Lower lobe of right lung (tissue), 2 donors: ENCODE measurements at places on chromosomes 12 and 14. TPM values are rescaled to one million over a fixed set of nuclear protein-coding genes. Genes with fewer than 3 reads are reported as not detected.

- no peaks in the 10 kb centered on the region for H3K36me3 ChIP-seq
- H3K4me3 ChIP-seq = no peak overlapping the region
- peaks cover 22% of the 10 kb centered on the region for H3K4me1 ChIP-seq
- peaks cover 12% of the 10 kb centered on the region for H3K27me3 ChIP-seq
- H3K27ac ChIP-seq = no peak overlapping the region
Measured at GRCh38 chr12:54221402-54221984, 32.7 kb upstream of the SMUG1 start.

GRCh38 chr12:5052348-5052747 is 8.7 kb downstream of the KCNA5 start:
- H3K4me3 ChIP-seq = no peak overlapping the region
- no peaks in the 10 kb centered on the region for H3K27me3 ChIP-seq
- H3K4me1 ChIP-seq = peaks cover 4% of the 10 kb centered on the region
- H3K27ac ChIP-seq = no peak overlapping the region

GRCh38 chr12:131030472-131031328 is 77.0 kb downstream of the ADGRD1 start:
- peaks cover 24% of the 10 kb centered on the region for H3K4me1 ChIP-seq
- H3K36me3 ChIP-seq = peaks cover 11% of the 10 kb centered on the region
- no peak overlapping the region for H3K4me3 ChIP-seq

DNA sequence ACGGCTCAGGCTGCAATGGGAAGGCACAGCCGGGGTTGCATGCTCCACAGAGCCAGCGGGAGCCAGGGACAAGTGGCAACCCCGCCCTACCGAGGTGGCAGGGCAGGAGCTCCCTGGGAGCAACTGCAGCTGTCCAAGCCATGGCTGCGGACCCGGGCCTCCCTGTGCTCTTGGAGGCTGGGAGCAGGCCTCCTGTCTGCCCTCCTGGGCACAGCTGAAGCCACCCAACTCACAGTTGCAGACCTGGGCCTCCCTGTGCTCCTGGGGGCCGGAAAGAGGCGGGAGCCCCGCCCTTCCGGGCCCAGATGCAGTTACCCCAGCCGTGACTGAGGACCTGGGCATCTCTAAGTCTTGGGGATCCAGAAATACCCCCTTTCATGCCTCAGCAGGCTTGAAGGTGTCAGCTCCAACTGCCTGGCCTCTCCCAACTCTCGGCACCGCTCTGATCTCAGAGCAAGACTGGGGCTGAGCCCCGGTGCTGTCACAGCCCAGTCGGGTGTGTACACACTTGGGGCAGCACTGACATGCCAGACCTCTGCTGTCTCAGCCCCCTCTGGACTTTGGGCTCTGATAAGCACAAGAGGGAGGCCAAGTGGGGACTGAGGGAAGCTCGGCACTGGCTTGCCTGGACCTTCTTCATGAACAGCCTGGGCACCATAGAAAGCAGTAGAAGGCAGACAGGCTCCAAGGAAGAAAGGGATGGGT is 7.5 kb upstream of the RASSF9 start:
- H3K4me3 ChIP-seq = no peak overlapping the region
- no peaks in the 10 kb centered on the region for H3K4me1 ChIP-seq
- no peak overlapping the region for H3K27ac ChIP-seq
- no peaks in the 10 kb centered on the region for H3K27me3 ChIP-seq

DNA sequence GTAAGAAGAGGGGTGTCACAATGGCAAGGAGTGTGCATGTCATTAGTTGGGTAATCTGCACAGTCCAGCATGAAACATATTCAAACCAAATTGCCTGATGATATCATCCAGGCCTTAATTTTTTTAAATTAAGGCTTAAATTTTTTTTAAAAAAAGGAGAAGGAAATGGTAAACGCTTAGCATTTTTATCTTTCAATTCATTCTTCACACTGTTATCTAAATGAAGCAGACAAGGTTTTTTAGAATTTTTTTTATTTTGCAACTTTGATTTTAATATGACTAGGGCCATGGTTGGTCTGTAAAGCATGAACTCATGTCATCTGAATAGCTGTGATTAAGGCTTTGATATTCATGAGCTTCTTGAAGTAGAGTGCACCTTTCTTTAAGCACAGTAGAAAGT is 362.5 kb downstream of the SYT1 start:
- H3K4me3 ChIP-seq = no peak overlapping the region
- H3K4me1 ChIP-seq = no peaks in the 10 kb centered on the region
- H3K36me3 ChIP-seq = no peaks in the 10 kb centered on the region
- no peaks in the 10 kb centered on the region for H3K27me3 ChIP-seq
- no peak overlapping the region for H3K27ac ChIP-seq

DNA sequence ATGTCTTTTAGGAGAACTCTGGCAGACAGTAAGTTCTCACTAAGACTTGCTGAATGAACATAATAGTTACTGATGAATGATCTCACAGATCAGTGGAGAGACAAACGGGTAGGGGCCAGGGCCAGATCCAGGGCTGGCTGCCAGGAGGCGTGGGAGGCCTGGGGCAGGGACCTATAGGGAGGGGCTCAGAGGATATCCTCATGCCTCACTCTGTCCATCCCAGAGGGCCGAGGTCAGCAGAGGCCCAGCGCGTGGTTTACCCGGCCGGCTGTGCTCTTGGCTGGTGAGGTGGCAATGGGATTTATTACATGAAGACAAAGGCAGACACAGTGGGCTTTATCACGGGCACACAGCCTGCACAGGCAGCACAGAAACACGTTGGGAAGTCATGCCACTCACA is 85.4 kb downstream of the CHGA start:
- H3K36me3 ChIP-seq = no peaks in the 10 kb centered on the region
- no peak for DNase-seq
- peaks cover 46% of the 10 kb centered on the region for H3K4me1 ChIP-seq
- H3K27me3 ChIP-seq = no peaks in the 10 kb centered on the region

GRCh38 chr12:27119797-27120196 is 37.4 kb upstream of the C12orf71 start:
- H3K4me3 ChIP-seq = no peak overlapping the region
- H3K27ac ChIP-seq = no peak overlapping the region
- no peak for DNase-seq
- no peaks in the 10 kb centered on the region for H3K27me3 ChIP-seq

DNA sequence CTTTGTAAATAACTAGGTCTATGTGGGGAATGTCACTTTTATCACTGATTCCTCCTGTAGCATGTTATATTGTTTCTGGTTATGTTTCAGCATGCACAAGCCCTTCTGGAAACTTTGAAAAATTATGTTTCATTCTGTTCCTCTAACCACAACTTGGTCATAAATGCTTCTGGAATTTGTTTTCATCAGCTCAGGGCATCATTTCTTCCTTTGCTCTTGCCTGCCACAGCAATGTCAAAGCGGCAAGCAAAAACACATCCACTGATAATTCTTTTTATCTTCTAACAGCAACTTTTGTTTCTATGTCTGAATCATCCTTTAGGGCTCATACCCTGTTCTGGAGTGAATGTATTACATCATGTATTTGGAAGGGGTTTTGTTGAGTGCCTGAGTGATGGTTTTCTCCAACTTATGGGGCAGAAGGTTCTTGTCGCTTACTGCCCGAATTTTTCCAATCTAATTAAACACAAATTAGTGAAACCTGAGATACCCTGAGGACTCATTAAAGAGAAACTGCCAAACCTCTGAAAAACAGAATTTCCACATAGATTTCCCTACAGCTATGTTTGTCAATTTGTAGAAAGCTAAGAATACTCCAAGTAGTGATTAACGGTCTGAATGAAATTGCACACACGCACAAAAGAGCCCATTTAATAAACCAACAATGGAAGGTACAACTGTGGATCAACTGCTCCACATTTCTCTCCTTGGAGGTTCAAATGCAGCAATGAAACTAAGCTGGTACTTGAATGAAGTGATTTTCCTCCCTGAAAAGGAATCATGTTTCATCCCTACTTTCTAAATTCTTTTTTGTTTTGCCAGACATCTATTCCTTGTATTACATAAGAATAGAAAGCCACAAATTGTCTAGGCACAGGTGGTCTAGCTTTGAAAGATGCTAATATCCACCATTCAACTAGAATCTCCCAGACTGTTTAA is 173.5 kb upstream of the KRR1 start:
- H3K27ac ChIP-seq = no peak overlapping the region
- H3K36me3 ChIP-seq = no peaks in the 10 kb centered on the region
- no peak for DNase-seq
- H3K4me1 ChIP-seq = no peaks in the 10 kb centered on the region
- no peak overlapping the region for H3K4me3 ChIP-seq

- no peaks in the 10 kb centered on the region for H3K36me3 ChIP-seq
- no peaks in the 10 kb centered on the region for H3K4me1 ChIP-seq
- no peak overlapping the region for H3K27ac ChIP-seq
- no peak for DNase-seq
Measured at GRCh38 chr14:69955855-69956845, 76.9 kb downstream of the SMOC1 start.

GRCh38 chr12:91397866-91398532 is 215.4 kb upstream of the DCN start:
- no peaks in the 10 kb centered on the region for H3K27me3 ChIP-seq
- no peak overlapping the region for H3K27ac ChIP-seq
- no peaks in the 10 kb centered on the region for H3K36me3 ChIP-seq
- H3K4me1 ChIP-seq = no peaks in the 10 kb centered on the region

DNA sequence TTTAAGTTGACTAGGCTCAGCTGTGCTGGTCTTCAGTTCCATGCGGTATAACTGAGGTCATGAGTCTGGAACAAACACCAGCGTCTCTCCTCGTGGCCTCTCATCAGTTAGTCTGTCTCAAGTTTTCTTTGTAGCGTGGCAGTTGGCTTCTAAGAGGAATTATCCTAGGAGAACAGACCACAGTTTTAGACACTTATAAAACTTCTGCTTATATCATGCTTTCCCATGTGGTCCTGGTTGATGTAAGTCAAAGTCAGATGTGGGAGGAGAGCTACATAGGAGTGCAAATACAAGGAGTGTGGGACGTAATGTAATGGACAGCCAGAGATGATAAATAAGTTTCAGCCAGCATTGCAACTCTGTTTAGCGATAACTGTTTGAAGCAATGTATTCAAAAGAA is 14.8 kb downstream of the PLEKHA5 start:
- H3K36me3 ChIP-seq = no peaks in the 10 kb centered on the region
- no peaks in the 10 kb centered on the region for H3K27me3 ChIP-seq
- no peaks in the 10 kb centered on the region for H3K4me1 ChIP-seq
- no peak overlapping the region for H3K4me3 ChIP-seq
- H3K27ac ChIP-seq = no peak overlapping the region
- no peak for DNase-seq

GRCh38 chr12:122228092-122228491 is 2.2 kb upstream of the DIABLO start:
- no peak overlapping the region for H3K4me3 ChIP-seq
- H3K36me3 ChIP-seq = peaks cover 58% of the 10 kb centered on the region
- H3K27me3 ChIP-seq = no peaks in the 10 kb centered on the region
- H3K4me1 ChIP-seq = peaks cover 22% of the 10 kb centered on the region

GRCh38 chr14:42980419-42980818 is 1373.7 kb downstream of the LRFN5 start:
- no peaks in the 10 kb centered on the region for H3K27me3 ChIP-seq
- no peak overlapping the region for H3K27ac ChIP-seq
- no peaks in the 10 kb centered on the region for H3K4me1 ChIP-seq

GRCh38 chr12:28874758-28875157 is 274.3 kb upstream of the FAR2 start:
- H3K27ac ChIP-seq = no peak overlapping the region
- H3K27me3 ChIP-seq = no peaks in the 10 kb centered on the region
- H3K4me1 ChIP-seq = peaks cover 5% of the 10 kb centered on the region
- no peaks in the 10 kb centered on the region for H3K36me3 ChIP-seq
- DNase-seq = no peak
- H3K4me3 ChIP-seq = no peak overlapping the region

GRCh38 chr12:59890896-59891579 is 295.2 kb downstream of the SLC16A7 start:
- H3K4me1 ChIP-seq = no peaks in the 10 kb centered on the region
- no peak overlapping the region for H3K27ac ChIP-seq
- no peaks in the 10 kb centered on the region for H3K27me3 ChIP-seq

- DNase-seq = peak; percentile 68
- H3K4me1 ChIP-seq = peaks cover 99% of the 10 kb centered on the region
- peak overlapping the region; percentile 9 for H3K4me3 ChIP-seq
- H3K27ac ChIP-seq = peak overlapping the region; percentile 88
Measured at GRCh38 chr12:120231316-120232011, 30.6 kb upstream of the RPLP0 start.

- DNase-seq = no peak
- no peak overlapping the region for H3K27ac ChIP-seq
- H3K27me3 ChIP-seq = no peaks in the 10 kb centered on the region
- no peak overlapping the region for H3K4me3 ChIP-seq
- H3K4me1 ChIP-seq = no peaks in the 10 kb centered on the region
- no peaks in the 10 kb centered on the region for H3K36me3 ChIP-seq
Measured at GRCh38 chr12:103742349-103742932, 98.6 kb downstream of the NT5DC3 start.

- no peak overlapping the region for H3K27ac ChIP-seq
- H3K36me3 ChIP-seq = no peaks in the 10 kb centered on the region
- no peaks in the 10 kb centered on the region for H3K4me1 ChIP-seq
Measured at GRCh38 chr12:65372574-65372973, 94.1 kb downstream of the MSRB3 start.

DNA sequence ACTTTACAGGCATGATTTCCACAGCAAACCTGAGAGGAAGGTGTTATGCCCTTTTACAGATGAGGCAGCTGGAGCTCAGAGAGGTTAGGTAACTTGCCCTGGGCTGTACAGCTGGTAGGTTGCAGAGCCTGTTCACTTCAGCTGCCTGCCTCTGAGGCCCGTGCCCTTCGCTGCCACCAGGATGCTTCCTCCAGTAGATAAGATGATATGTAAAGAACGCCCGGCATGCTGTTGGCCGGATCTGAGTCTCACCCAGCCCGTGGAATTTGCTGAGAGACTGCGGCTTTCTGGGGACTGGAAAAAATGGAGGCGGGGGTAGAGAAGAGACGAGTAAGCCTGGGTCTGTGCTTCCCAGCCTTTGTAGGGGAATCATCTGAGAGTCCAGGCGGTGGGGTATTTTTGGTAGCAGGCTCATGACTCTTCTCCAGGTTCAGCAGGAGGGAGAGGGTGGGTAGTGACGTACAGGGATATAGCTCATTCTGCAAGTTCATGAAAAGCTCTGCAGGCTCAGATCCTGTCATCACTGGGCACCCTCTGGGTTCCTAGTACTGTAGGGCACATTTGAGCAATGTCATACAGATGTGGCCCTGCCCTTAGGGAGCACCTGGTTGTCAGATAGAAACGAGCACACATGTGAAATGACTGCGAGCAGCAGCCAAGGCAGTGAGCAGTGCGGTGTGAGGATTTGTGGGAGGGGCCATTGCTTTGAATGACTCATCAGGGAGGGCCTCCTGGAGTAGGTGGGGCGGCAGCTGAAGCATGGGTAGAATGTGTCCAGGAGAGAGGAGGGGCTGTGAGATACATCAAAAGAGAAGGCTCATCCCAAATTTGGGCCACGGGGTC is 159.4 kb downstream of the TSPAN9 start:
- H3K27ac ChIP-seq = no peak overlapping the region
- no peak overlapping the region for H3K4me3 ChIP-seq
- DNase-seq = no peak
- H3K4me1 ChIP-seq = peaks cover 2% of the 10 kb centered on the region

The LRRK2 gene
- total RNA-seq = 426 TPM

The FGF6 gene
- not detected for total RNA-seq

The RASSF9 gene
- 11.0 TPM for total RNA-seq

The MORN3 gene
- 2.1 TPM for total RNA-seq

The KLHL33 gene
- 0.47 TPM for total RNA-seq

The TSPAN9 gene
- 61.1 TPM for total RNA-seq

The DNAI7 gene
- total RNA-seq = 6.7 TPM

The SNAPC1 gene
- 6.2 TPM for total RNA-seq

The ALDH2 gene
- total RNA-seq = 499 TPM

The HAL gene
- 7.3 TPM for total RNA-seq

The SOAT2 gene
- not detected for total RNA-seq

The GLT1D1 gene
- 5.3 TPM for total RNA-seq

The TMEM30B gene
- total RNA-seq = 20.3 TPM
